Parietal lobe (tissue), 2 donors: ENCODE measurements at places on chromosomes 2 and 18. TPM values are rescaled to one million over a fixed set of nuclear protein-coding genes. Genes with fewer than 3 reads are reported as not detected.

The KCNE4 gene
- 0.94 TPM for total RNA-seq

The REG3G gene
- total RNA-seq = not detected

The SLC5A7 gene
- 1.3 TPM for total RNA-seq

The UGP2 gene
- total RNA-seq = 75.7 TPM

The LGALSL gene
- 31.6 TPM for total RNA-seq

The MAP3K20 gene
- total RNA-seq = 14.1 TPM

The FLACC1 gene
- 2.5 TPM for total RNA-seq

The SERPINB5 gene
- total RNA-seq = not detected

The PRKAG3 gene
- not detected for total RNA-seq

The TUBA4B gene
- total RNA-seq = not detected

The FBXO48 gene
- total RNA-seq = 0.94 TPM

The SCTR gene
- total RNA-seq = not detected

The DOK1 gene
- total RNA-seq = 3.8 TPM

The AMER3 gene
- total RNA-seq = 45.4 TPM

The SF3B1 gene
- 428 TPM for total RNA-seq
